ENCODE measurements at places on chromosomes 7 and 10.

DNA sequence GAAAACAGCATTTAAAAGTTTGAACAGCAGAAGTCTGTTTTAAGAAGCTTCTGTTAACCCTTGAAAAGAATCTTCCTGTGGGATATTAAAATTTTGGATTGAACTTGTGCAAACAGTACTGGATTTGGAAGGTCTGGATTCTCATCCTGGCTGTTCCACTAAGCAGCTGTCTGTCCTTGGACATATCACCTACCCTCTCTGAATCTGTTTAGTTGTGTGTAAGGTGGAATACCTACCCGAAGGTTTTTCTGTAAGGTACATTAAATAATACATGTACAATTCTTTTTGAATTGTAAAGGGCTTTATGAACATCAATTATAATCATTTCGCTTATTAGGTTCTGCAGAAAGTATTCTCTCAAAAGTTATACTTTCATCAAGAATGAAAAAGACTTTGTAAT is 2.2 kb downstream of the PDCD4 start:
- no peak for DNase-seq

DNA sequence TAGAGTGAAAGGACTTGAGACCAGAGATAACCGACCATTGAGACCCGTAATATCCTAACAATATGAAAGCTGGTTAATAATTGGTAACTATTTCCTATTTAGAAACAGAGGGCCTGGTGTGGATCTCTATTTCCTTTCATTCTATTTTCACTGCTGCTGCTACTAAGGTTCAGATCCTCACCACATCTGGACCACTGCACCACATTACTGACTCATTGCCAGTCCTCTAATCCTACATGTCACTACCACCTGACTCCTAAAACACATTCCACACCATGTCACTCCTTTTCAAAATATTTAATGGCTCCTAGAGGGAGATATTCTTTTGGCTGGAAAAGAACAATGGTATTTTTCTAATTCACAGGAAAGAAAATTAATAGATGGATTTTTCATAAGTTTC is 6.4 kb downstream of the USP54 start:
- peak; percentile 57 for DNase-seq

DNA sequence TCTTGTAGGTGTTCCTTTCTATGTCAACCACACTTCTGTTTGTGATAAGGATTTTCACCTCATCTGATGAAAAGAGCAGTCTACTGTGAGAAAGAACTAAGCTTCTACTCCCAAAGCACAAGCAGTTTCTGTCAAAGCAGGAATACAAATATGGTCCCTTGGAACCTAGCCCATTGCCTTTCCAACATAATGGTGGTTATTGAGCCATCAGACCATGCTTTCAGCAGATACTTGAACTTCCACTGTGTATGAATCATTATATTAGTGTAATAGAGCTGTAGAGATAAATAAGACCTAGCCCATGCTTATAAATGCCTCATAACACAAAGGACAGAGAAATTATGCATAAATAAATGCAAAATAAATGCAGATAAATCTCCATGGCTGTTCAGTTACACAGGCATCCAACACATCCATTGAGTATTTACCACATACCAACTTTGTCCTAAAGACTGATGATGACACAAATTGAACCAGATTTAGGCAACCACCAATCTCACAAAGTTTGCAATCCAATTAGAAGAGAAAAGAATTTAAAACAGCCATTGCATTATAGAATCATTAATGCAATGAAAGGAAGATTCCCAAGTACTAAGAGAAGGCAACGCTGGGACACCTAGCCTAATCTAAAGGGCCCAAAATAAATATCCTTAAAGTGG is 729.4 kb upstream of the C7orf33 start:
- peak; percentile 38 for DNase-seq

DNA sequence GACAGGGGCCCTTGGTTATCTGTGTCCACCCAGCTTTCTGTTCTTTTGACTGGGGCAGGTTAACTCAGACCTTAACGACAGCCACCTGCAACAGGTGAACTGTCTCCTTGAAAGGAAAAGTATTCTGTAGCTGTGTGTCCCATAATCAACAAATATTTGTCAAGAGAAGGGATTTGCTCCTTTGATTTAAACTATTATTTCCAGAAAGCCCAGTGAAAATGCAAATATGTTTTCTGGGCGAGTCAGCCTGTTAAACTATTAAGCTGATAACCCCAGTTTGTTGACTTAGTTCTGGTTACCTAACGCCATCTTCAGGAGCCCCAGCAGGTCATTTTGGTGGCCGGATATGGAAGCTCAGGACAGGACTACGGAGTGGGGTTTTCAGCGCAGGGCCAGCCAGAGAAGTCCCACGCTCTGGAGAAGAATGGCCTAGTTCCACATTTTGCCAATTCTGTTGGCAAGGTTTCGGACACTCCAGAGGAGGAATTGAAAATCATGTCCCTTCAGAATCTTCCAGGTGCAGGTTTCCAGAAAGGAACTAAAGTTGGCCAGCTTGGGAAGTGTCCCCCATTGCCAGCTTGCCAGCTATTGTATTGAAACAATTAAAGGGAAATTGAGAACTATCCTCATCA is 54.5 kb downstream of the ADRA2A start:
- no peak for DNase-seq

DNA sequence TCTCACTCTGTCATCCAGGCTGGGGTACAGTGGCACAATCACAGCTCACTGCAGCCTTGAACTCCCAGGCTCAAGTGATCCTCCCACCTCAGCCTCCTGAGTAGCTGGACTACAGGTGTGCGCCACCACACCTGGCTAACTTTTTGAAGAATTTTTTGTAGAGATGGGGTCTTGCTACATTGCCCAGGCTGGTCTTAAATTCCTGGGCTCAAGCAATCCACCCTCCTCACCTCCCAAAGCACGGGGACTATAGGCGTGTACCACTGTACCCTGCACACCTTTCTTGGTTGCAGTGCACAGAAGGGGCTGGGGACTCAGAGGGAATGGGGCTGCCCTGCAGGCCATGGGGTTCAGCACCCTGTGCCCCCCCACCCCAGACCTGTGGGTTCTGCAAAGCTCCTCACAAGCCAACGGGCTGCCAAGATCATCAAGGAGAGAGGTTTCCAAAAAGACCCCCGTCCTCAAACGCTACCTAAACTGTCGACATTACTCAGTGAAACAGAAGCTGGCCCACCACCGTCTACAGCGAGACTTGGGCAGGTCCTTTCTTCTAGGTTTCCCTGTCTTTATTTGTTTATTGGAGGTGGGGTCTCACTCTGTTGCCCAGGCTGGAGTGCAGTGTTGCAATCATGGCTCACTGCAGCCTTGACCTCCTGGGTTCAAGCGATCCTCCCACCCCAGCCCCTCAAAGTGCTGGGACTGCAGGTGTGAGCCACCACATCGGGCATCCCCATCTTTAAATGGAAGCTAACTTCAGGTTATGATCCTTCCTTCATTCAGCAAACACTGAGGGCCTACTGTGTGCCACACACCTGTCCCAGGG is 26.6 kb upstream of the ELFN1 start:
- DNase-seq, result no peak

DNA sequence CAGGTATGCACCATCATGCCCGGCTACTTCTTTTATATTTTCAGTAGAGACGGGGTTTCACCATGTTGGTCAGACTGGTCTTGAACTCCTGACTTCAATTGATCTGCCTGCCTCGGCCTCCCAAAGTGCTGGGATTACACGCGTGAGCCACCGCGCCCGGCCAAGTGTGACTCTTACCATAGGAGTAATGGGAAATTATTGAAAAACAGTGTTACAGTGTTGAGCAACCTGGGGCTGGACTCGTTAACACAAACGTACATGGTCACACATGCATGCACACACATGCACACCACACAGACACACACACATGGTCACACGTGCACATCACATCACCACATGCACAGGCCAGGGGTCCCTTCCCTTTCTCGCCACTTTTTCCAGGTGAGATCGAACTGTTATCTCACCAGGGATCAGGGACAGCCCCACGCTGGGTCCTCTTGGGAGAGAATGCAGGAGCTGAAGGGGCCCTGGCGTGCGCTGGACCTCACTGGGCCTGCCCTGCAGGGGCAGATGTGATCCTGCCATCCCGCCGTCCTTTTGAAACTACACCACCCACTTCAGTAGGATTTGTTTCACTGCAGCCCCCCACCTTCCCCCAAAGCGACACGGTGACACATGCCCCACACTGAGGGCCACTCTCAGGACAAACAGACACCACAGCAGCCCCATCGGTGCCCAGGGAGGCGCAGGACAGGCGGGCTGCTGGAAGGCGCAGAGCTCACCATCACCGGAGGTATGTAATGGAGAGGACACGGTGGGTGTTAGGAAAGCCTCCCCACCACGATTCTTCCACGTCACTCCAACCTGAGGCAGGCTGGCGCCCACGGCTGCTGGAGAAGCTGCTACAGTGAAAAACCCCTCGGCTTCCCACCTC is 10.2 kb downstream of the RADIL start:
- no peak for DNase-seq

DNA sequence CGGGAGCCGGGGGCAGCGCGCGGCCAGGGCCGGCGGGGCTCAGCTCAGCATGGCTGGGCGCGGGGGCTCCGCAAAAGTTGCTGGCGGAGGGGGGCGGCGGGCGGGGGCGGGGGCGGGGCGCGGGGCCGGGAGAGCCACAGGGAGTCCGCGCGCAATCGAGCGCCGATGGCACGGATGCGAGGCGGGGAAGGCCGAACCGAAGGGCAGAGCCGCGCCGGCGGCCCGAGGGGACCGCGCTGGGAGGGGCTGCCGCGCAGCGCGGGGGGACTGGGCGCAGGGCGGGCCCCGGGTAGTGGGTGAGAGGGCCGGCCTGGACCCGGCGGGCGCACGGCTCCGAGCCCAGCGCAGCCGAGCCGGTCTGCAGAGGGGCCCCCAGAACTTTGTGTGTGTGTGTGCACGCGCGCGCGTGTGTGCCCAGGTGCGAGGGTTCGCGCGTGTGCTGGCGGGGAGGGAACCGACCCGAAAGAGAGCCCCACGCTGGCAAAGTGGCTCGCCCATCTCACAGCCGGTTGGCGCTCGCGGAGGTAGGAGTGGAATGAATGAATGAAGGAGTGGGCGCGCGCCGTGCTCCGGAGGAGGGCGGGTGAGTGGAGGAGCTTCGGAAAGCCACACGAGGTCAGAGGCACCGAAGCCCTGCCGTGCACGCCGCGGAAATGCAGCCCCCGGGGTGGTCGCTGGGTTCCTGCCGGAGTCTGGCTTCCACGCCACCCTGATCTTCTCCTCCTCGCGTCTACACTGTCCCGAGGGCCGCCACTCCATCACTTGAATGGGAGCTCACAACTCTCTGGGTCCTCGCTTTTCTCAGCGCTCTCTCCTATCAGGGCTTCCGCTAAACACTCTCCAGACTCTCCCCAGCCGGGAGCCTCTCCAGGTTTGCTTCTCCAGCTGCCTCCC is at the start of gene HIPK2:
TSS of gene HIPK2 (minus strand) at position 51 of the 894 bp plus-strand sequence. CDS start 375 bp downstream, outside the sequence.
- DNase-seq, result peak; percentile 69

GRCh38 chr10:90530521-90530920 is 327.3 kb downstream of the HTR7 start:
- DNase-seq, result no peak

- DNase-seq, result no peak
Measured at GRCh38 chr7:80413383-80413945, 98.4 kb downstream of the GNAT3 start.

DNA sequence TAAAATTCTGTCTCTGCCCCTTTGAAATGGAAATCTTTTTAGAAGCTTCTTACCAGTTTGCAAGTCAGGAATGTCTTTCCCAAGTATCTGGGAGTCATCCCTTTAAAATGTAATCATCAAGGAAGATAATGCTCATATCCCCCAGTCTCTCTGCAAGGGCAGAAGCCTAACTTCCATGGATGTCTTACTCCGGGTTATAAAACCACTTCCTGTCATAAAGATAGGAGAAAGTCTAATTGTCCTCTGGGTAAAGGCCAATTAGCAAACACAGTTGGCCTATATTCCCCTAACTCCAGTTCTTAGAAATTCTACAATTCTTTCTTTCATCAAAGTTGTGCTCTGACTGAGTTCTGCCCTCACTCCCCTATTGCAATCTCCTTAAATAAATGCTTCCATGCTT is 1631.5 kb upstream of the LRRTM3 start:
- no peak for DNase-seq

DNA sequence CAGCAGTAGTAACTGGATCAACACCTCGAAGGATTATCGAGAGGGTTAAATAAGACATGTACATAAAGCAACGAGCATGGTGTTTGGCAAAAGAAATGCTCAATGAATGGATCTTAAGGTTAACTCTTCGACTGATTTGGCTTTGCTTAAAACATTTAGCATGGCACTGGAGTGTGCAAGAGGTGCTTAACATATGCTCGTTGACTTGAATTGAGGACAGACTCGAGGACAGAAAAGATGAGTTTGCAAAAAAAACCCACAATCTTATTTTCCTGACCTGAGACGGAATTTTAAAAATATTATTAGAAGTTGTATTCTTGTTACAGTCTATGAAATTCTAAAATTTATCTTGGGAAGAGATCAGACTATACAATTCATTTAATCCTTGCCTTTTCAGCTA is 49.4 kb upstream of the ST8SIA6 start:
- no peak for DNase-seq

DNA sequence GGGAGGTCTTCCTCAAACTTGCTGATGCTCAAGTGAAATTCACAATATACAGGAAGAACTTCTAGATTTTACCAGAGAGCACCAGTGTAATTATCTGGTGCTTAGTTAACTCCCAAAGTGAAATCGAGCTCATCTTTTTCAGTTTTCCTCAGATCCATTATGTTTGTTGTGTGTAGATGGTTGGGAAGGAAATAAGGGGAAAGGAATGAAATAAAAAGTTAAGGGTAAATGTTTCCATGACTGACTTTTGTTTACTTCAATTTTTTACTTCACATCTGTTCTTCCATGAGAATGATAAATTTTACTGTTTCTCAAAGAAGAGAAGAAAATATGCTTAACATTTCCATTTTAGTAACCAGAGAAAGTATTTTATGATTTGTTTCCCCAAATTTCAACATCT is 21.3 kb downstream of the FAM107B start:
- DNase-seq, result no peak

All from EL (cell line).